Endothelial cell of coronary artery (primary cell): ENCODE measurements at places on chromosomes 7 and 10. TPM values are rescaled to one million over a fixed set of nuclear protein-coding genes. Genes with fewer than 3 reads are reported as not detected.

The POLD2 gene
- 75.4 and 78.0 TPM in 2 replicates for total RNA-seq

The AMPH gene
- total RNA-seq = 0.09 TPM in 1 of 2 replicates, not detected in the other

The SEPTIN14 gene
- not detected in 2 replicates for total RNA-seq

The LIPJ gene
- under 0.01 TPM in 1 of 2 replicates, not detected in the other for total RNA-seq

The FXYD4 gene
- total RNA-seq = not detected in 2 replicates

The GNGT1 gene
- total RNA-seq = not detected in 2 replicates

The GATA3 gene
- 0.09 and 0.19 TPM in 2 replicates for total RNA-seq

The FAM170B gene
- total RNA-seq = not detected in 2 replicates

The PTPRN2 gene
- 0.18 and 0.85 TPM in 2 replicates for total RNA-seq

The RAPGEF5 gene
- total RNA-seq = 131 and 142 TPM in 2 replicates

The ITIH5 gene
- total RNA-seq = 0.19 TPM in 1 of 2 replicates, not detected in the other

The C10orf95 gene
- total RNA-seq = 0.09 TPM in 1 of 2 replicates, not detected in the other

The PYROXD2 gene
- total RNA-seq = 4.9 and 6.2 TPM in 2 replicates

The ACBD7 gene
- total RNA-seq = 1.4 and 1.9 TPM in 2 replicates

The OR6V1 gene
- total RNA-seq = not detected in 2 replicates

The CALML5 gene
- not detected in 2 replicates for total RNA-seq

The MGAM2 gene
- total RNA-seq = under 0.01 TPM in 1 of 2 replicates, not detected in the other

The GPRIN2 gene
- total RNA-seq = not detected in 2 replicates

The FFAR4 gene
- total RNA-seq = not detected in 2 replicates

The ELAPOR2 gene
- total RNA-seq = 8.6 and 8.9 TPM in 2 replicates

The TMEM196 gene
- total RNA-seq = not detected in 2 replicates

The ZNF488 gene
- total RNA-seq = under 0.01 and 0.09 TPM in 2 replicates
